ENCODE measurements at places on chromosomes 3 and 15. TPM values are rescaled to one million over a fixed set of nuclear protein-coding genes. Genes with fewer than 3 reads are reported as not detected.

DNA sequence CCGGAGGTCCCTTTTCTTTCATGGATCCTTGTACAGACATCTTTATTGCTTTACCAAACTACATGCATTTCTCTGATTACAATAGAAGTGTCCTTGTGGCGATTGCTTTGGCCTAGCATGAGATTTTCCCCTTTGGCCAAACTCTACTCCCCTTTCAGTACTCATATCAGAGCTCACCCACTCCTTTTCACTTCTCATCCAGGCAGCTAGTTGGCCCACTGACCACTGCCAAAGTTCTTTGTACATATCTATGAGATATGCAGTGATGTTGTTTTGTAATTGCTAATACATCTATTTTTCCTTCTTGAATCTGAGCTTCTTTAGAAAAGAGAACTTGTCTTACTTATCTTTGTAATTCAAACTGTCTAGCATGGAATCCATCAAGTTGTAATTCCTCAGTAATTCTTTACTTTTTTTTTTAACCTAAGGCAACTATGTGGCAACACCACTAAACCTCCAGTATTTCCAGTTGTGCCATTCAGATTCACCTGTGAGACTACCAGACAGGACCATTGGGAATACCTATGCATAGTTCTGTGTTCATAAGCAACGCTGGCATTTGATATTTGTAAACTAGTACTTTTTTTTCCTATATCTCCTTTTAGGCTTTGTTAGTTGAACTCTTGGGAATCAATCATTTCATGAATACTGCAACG is 39.2 kb downstream of the AADACL2 start:
- no peak overlapping the region for H3K27ac ChIP-seq
- H3K4me3 ChIP-seq: no peak overlapping the region
- no peaks in the 10 kb centered on the region for H3K36me3 ChIP-seq
- H3K27me3 ChIP-seq: no peaks in the 10 kb centered on the region
- H3K4me1 ChIP-seq: peaks cover 17% of the 10 kb centered on the region
- no peak for DNase-seq

- no peaks in the 10 kb centered on the region for H3K36me3 ChIP-seq
- peak; percentile 47 for DNase-seq
- H3K4me3 ChIP-seq: no peak overlapping the region
- peak overlapping the region; percentile 87 for H3K27ac ChIP-seq
- peaks cover 17% of the 10 kb centered on the region for H3K4me1 ChIP-seq
- no peaks in the 10 kb centered on the region for H3K27me3 ChIP-seq
These were observed 1.1 kb downstream of the PLSCR2 start for GRCh38 chr3:146468234-146468633.

DNA sequence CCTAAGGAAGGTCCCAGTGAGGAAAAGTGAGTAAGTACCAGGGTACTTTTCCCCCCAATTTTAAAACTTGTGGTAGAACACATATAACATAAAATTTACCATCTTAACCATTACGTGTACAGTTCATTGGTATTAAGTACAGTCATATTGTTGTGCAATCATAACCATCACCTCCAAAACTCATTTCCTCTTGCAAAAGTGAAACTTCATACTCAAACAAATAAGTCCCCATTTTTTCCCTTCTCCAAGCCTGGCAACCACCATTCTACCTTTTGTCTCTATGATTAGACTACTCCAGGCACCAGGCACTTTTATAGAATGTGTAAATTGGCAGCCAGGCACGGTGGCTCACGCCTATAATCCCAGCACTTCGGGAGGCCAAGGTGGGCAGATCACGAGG is 12.2 kb downstream of the PRC1 start:
- H3K4me1 ChIP-seq: no peaks in the 10 kb centered on the region
- H3K27ac ChIP-seq: no peak overlapping the region
- peaks cover 10% of the 10 kb centered on the region for H3K36me3 ChIP-seq
- H3K4me3 ChIP-seq: no peak overlapping the region
- DNase-seq: no peak
- H3K27me3 ChIP-seq: no peaks in the 10 kb centered on the region

Gene TM4SF18
- 1.2 TPM for polyA plus RNA-seq

Gene FBXW12
- polyA plus RNA-seq: not detected

DNA sequence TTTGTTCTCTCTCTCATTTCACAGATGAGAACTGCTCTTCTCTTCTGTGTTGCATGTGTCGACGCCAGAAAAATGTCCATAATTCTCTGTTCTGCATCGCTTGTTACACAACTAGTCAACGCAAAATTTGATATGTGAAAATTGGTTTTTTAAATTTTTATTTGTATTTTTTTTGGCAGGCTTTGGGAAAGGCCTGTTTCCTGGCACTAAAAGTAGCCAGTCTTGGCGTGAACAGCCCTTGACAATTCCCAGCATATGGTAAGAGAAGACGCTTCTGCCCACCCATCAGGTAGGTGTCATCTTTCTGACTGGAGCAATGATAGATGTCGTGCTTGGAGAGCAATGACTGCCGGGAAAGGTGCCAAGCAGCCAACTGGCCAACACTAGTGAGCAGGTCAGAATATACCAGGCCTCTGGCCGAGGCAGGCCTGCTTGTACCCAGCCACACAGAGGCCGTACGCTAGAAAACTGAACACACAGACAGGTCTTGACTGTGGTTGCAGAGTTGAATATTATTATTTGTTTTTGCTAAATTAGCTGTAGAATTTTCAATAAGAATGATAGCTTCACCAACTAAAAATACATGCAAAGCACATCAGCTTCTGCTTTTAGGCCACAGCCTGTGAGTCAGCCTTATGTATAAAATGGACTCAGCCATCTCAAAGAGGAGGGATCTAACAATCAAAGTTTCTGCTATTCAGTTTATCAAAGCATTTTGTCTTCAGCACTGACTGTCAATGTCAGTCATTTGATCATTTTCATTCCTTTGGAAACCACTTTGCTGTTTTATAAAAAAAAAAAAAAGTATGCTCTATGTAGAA is 837.5 kb downstream of the MCTP2 start:
- no peaks in the 10 kb centered on the region for H3K36me3 ChIP-seq
- H3K4me1 ChIP-seq: no peaks in the 10 kb centered on the region
- no peak overlapping the region for H3K4me3 ChIP-seq
- DNase-seq: no peak
- H3K27ac ChIP-seq: no peak overlapping the region

Gene TIGIT
- 0.25 TPM for polyA plus RNA-seq

GRCh38 chr3:127337911-127338531 is 50.2 kb upstream of the PRR20G start:
- H3K4me3 ChIP-seq: no peak overlapping the region
- no peak for DNase-seq
- no peak overlapping the region for H3K27ac ChIP-seq
- peaks cover 6% of the 10 kb centered on the region for H3K27me3 ChIP-seq

GRCh38 chr3:183536238-183536880 is 19.1 kb downstream of the KLHL6 start:
- no peak for DNase-seq
- H3K4me3 ChIP-seq: no peak overlapping the region
- H3K4me1 ChIP-seq: peaks cover 39% of the 10 kb centered on the region
- no peaks in the 10 kb centered on the region for H3K27me3 ChIP-seq
- H3K27ac ChIP-seq: no peak overlapping the region
- H3K36me3 ChIP-seq: no peaks in the 10 kb centered on the region

DNA sequence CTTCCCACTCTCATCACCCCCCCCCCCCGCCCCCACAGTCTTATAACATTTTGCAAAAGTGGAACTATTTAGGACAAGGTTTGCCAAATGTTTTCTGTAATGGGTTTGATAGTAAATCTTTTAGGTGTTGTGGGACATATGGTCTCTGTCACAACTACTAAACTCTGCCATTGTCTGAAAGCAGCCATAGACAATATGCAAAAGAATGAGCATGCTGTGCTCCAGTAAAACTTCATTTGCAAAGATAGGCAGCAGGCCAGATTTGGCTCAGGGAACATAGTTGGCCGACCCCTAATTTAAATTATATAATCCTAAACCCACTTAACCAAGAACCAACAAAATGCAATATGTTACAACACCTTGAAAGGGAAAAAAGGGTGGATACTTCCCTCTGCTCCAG is 46.4 kb downstream of the TIPARP start:
- no peak overlapping the region for H3K4me3 ChIP-seq
- H3K27ac ChIP-seq: no peak overlapping the region
- no peaks in the 10 kb centered on the region for H3K36me3 ChIP-seq
- H3K27me3 ChIP-seq: no peaks in the 10 kb centered on the region

DNA sequence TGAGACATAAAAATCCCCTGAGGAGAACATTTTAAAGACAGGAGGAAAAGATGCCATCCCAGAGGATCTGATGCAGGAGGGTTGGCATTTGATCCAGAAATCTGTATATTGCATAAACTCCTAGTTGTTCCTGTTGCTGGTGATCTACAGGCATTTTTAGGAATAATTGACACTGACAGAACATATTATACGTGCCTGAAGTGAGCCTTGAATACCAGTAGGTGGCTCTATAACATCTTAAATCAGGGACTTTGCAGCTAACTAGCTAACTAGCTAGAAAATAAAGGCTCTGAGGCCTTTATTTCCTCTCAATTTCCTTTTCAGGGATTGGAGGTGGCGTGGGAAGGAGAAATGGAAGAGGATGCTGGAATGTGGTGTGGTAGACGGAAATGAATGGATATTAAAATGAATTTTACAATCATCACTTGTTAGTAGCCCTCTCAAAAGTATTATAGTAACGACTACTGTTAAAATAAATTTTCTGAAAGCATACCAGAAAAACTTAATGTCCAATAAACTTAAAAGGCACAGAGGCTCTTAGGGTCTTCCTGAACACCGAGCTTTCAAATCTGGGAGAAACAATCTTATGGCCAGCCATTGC is 73.8 kb upstream of the ZBED2 start:
- DNase-seq: no peak
- H3K36me3 ChIP-seq: no peaks in the 10 kb centered on the region
- no peak overlapping the region for H3K4me3 ChIP-seq

Gene PLSCR5
- polyA plus RNA-seq: not detected

Gene ALDH1L1
- 4.4 TPM for polyA plus RNA-seq

DNA sequence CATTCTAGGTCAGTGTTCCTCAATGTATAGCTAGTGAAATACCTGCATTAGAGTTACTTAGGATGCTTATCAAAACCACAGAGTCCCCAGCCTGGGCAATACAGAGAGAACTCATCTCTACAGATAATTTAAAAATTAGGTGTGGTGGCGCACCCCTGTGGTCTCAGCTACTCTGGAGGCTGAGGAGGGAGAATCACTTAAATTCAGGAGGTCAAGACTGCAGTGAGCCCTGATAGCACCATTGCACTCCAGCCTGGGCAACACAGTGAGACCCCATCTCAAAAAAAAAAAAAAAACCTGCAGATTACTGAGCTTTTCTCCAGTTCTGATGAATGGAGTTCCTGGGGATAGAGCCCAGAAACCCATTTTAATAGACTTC is 10.1 kb upstream of the MINDY2 start:
- no peak overlapping the region for H3K27ac ChIP-seq
- DNase-seq: no peak
- H3K4me1 ChIP-seq: no peaks in the 10 kb centered on the region
- H3K36me3 ChIP-seq: no peaks in the 10 kb centered on the region

GRCh38 chr15:80367094-80367493 is 37.1 kb upstream of the ARNT2 start:
- H3K4me3 ChIP-seq: no peak overlapping the region
- no peak for DNase-seq
- H3K27ac ChIP-seq: no peak overlapping the region
- no peaks in the 10 kb centered on the region for H3K36me3 ChIP-seq
- no peaks in the 10 kb centered on the region for H3K27me3 ChIP-seq
- no peaks in the 10 kb centered on the region for H3K4me1 ChIP-seq

Gene CHRM5
- not detected for polyA plus RNA-seq

GRCh38 chr3:160768031-160768430 is 12.0 kb downstream of the PPM1L start:
- H3K4me1 ChIP-seq: peaks cover 15% of the 10 kb centered on the region
- no peaks in the 10 kb centered on the region for H3K36me3 ChIP-seq
- no peak for DNase-seq
- no peak overlapping the region for H3K27ac ChIP-seq

DNA sequence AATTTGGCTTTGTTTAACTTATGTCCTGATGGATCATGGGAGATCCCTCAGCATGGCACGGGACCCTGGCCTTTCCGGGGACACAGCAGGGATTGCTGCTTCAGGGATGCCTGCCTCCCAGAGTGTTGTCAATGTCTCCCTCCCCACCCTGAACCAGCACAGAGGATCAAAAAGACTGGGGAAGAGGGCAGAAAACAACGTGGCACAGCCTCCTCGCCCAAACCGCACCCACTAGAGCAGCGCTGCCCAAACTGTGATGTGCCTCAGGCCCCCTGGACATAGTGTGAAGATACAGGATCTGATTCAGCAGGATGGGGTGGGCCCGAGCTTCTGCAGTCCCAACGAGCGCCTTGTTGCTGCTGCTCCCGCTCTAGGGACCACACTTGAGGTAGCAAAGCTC is 34.5 kb downstream of the SLC6A20 start:
- DNase-seq: no peak
- no peaks in the 10 kb centered on the region for H3K27me3 ChIP-seq
- peaks cover 11% of the 10 kb centered on the region for H3K4me1 ChIP-seq
- H3K4me3 ChIP-seq: no peak overlapping the region

- H3K27ac ChIP-seq: no peak overlapping the region
- no peaks in the 10 kb centered on the region for H3K27me3 ChIP-seq
- no peak overlapping the region for H3K4me3 ChIP-seq
- no peaks in the 10 kb centered on the region for H3K4me1 ChIP-seq
These were observed 113.9 kb upstream of the MANF start for GRCh38 chr3:51271172-51271571.

Gene GADL1
- polyA plus RNA-seq: not detected

Gene GOLGA8S
- 0.08 TPM for polyA plus RNA-seq

Gene SNURF
- not detected for polyA plus RNA-seq

- H3K4me3 ChIP-seq: no peak overlapping the region
- no peaks in the 10 kb centered on the region for H3K4me1 ChIP-seq
- H3K27me3 ChIP-seq: no peaks in the 10 kb centered on the region
- no peak for DNase-seq
- H3K36me3 ChIP-seq: no peaks in the 10 kb centered on the region
- H3K27ac ChIP-seq: no peak overlapping the region
These were observed 314.4 kb downstream of the SHQ1 start for GRCh38 chr3:72533591-72534473.

Gene CKMT1B
- polyA plus RNA-seq: 17.2 TPM

Gene STAC
- 0.76 TPM for polyA plus RNA-seq

DNA sequence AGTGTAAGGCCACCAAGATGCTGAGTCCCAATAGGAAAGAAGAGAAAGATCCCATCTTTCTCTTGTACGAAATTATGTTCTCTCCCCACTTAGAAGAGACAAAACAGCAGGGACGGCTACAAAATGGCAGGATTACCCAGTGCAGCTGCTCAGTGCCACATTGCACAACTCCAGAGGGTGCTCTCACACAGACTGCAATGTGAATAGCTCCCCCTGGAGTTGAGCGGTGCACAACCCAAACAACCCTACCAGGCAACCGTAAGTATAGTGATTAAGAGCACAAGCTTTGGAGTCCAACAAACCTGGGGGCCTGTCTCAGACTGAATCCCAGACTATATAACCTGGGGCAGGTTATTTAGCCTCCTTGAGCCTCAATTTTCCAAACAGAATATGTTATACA is 3.1 kb upstream of the BHLHE40 start:
- H3K27ac ChIP-seq: peak overlapping the region; percentile 97
- no peak overlapping the region for H3K4me3 ChIP-seq
- H3K4me1 ChIP-seq: peaks cover 19% of the 10 kb centered on the region
- peak; percentile 48 for DNase-seq

Measured in stomach (tissue), 19 donors.